Stomach (tissue), 19 donors: ENCODE measurements at places on chromosomes 13 and 19. TPM values are rescaled to one million over a fixed set of nuclear protein-coding genes. Genes with fewer than 3 reads are reported as not detected.

DNA sequence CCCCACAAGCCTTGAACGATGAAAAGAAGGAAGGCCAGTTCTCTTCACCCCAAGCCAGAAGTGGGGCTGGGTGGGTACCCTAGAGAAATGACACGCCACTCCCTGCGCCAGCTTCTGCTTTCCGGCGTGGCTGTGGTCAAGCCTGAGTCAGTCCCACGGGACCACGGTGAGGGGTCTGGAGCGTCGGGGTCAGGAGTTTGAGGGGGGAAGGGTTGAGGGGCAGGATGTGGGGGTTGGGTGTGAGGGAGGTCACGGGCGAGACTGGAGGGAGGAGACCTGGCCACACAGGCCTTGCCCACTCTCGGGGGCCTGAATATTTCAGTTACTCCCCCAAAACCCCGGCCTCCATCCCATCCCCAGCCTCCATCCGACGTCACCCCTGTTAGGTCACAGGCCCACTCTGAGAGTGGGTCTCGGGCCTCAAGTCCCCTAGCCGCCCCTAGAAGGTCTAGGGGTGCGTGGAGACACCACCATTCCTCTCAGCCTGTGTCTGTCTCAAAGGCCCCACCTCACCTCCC lies 500 bp upstream of the IFI30 start:
- H3K4me3 ChIP-seq = peak overlapping the region; percentile 65
- no peaks in the 10 kb centered on the region for H3K27me3 ChIP-seq
- DNase-seq = no peak
- H3K36me3 ChIP-seq = peaks cover 38% of the 10 kb centered on the region
- peak overlapping the region; percentile 89 for H3K27ac ChIP-seq
- peaks cover 54% of the 10 kb centered on the region for H3K4me1 ChIP-seq

GRCh38 chr13:91308299-91308698 lies 39.2 kb upstream of the MIR17HG start:
- DNase-seq = no peak
- H3K4me1 ChIP-seq = no peaks in the 10 kb centered on the region
- no peaks in the 10 kb centered on the region for H3K36me3 ChIP-seq
- no peak overlapping the region for H3K27ac ChIP-seq
- H3K27me3 ChIP-seq = no peaks in the 10 kb centered on the region
- H3K4me3 ChIP-seq = no peak overlapping the region

DNA sequence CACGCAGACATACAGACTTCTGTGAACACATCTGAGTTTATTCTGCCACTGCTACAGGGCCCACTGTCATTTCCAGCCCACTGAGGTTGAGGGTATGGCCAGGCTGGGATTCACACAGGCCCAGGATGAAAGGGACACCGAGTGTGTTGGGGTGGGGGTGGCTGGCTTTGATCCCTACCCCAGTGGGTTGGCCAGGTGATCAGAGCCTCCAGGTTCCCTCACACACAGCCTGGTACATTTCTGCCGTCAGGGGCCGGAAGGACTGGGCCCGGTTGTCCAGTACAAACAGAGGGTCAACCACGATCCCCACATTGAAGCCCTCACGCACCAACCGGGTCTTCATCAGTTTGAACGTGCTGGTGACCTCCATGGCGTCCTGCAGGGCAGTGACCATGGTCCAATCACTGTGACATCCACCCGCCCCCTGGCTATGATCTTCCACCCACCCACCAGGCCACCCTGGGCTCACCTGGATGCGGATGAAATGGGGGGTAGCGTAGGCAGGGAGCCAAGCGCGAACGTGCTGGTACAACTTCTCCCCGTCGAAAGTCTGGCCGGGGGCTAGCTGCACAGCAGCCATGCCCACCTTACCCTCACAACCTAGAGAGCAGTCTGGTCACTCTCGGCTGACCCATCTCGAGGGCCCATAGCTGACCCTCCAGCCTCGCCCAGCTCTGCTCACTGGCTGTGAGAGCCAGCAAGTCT lies 13.3 kb downstream of the SLC27A5 start:
- peak overlapping the region; percentile 61 for H3K4me3 ChIP-seq
- no peaks in the 10 kb centered on the region for H3K27me3 ChIP-seq
- DNase-seq = no peak
- peaks cover 27% of the 10 kb centered on the region for H3K4me1 ChIP-seq

The ATP7B gene
- 1.2 TPM for total RNA-seq

DNA sequence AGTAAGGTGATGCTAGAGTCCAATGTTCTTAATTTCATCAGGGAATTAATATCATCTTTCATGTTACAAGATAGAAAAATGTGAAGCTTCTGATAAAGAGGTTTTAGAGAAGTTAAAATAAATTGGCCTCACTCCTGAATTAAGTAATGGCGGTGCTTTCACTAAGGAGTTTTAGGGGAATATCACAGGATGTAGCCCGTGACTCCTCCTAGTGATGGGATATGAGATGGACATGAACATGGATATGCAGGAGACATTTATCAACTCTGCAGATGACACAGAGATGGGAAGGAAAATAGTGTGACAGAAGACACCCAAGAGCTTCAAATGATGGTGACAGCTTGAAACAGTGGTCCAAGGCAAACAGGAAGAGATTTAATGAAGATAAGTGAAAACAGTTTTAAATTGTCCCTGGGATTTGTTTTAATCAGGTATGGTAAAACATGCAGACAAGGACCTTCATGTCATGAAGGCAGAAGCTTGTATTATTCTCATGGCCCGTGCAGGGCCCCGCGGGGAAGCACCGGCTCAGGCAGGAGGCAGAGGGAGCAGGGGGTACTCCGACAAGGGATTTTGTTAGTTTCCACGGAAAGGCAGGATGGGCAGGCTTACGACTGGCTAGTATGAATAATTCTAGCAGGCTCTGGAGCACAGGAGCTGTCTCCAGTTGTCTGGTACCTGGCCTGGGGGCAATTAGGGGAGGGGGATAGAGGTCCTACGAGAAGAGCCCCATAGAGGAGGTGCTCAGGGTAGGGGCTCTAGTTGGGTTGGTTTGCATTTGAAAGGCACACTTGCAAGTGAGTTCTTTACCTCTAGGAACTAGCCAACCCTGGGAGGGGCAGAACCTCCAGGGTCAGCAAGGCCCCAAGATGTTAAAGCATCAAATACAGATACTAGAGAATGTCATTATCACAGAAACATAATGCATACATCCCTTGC lies 38.7 kb upstream of the FARP1 start:
- no peaks in the 10 kb centered on the region for H3K27me3 ChIP-seq
- H3K36me3 ChIP-seq = no peaks in the 10 kb centered on the region
- H3K4me1 ChIP-seq = no peaks in the 10 kb centered on the region
- no peak for DNase-seq

The KLK12 gene
- not detected for total RNA-seq

GRCh38 chr13:92727118-92727517 lies 499.5 kb upstream of the GPC6 start:
- H3K4me1 ChIP-seq = no peaks in the 10 kb centered on the region
- H3K27me3 ChIP-seq = no peaks in the 10 kb centered on the region
- H3K27ac ChIP-seq = no peak overlapping the region
- H3K36me3 ChIP-seq = no peaks in the 10 kb centered on the region

DNA sequence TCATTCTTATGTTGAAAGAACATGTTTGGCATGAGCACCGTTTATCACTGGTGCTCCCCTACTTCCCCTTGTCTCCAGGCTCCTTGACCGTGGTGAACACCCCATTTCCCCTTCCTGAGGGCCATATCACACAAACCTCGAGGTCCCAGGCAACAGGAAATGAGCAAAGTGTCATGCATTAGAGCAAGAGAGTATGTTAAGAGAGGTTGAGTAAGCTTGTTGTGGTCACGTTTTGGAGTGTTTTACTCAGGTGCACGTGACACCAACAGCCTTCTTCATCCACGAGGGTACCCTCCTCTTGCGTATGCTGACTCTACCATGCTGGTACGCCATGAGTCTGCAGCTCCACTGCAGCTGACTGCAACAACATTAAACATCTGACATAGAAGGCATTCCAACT lies 482.2 kb upstream of the NBEA start:
- DNase-seq = peak; percentile 28
- no peak overlapping the region for H3K27ac ChIP-seq
- H3K27me3 ChIP-seq = no peaks in the 10 kb centered on the region
- no peak overlapping the region for H3K4me3 ChIP-seq
- H3K36me3 ChIP-seq = no peaks in the 10 kb centered on the region
